Hepatocyte (in vitro differentiated cells): ENCODE measurements at places on chromosomes 2 and 18. TPM values are rescaled to one million over a fixed set of nuclear protein-coding genes. Genes with fewer than 3 reads are reported as not detected.

DNA sequence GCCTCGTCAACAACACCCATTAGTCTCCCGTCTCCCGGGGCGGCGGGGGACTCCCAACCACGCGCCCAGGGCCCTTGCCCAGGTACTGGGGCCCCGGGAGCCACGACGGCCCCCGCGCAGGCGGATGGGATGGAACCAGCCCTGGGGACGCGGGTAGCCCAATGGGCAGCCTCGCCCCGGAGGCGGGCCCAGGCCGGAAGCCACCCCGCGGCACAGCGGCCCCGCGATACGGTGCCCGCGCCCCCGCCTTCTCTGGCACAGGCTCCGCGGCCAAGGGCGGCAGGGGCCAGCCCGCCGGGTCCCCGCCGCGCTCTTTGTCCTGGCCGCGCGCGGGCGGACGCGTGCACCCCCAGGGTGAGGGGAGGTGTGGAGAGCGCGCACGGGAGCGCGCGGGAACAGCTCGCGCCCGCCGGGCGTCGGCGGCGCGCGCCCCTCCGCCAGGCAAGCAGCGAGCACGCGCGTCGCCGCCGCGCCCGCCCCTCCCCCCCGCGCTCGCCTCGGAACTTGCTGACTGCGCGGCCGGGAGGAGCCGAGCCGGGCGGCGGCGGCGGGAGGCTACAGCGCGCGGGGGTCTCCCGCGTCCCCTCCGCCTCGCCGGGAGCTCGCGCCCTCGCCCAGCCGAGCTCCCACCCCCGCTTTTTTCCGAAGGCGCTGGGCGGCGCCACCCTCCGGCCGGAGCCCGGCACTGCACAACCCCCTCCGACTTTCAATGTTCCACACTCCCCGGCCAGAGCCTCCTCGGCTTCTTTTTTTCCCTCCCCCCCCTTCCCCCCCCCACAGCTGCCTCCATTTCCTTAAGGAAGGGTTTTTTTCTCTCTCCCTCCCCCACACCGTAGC, at the start of gene UBE2E3:
UBE2E3 (plus strand) TSS at position 500 of the 837 bp plus-strand sequence. CDS start 1,438 bp downstream, outside the sequence.
- DNase-seq, result peak; percentile 90
- peak within 1 kb of the TSS; percentile 95 for H3K4me3 ChIP-seq

The LONRF2 gene
- 1.4 and 1.9 TPM in 2 replicates for total RNA-seq

DNA sequence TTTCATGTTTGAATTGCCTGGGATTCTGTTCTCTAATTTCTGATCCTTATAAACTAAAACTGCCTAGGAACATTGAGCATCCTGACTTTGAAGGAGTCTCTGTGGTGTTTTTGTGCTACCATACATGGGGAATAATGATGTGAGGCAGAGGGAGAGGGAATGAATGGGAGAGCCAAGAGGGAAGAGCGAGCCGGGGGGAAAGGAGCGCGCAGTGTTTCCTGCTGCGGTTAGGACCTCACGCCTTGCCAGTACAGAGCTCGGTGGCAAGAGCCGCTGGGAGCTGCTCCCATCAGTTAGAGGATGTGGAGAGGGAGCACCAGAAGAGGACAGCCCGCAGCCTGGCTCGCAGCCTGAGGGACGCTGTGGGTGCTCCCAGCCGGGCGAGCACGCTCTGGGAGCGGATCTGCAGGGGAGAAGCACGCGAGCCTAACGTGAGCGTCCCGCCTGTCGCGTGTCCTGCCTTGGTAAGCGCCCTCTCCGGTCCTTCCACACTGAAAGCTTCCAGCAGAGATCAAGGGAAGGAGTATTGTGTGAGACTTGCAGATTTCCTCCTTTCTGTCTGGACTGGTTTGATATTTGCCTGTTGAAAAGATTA, 114.7 kb downstream of the FAM210A start:
- H3K27me3 ChIP-seq, result peaks cover 25% of the 10 kb centered on the region
- peak; percentile 23 for DNase-seq
- peaks cover 21% of the 10 kb centered on the region for H3K4me1 ChIP-seq
- H3K4me3 ChIP-seq, result peak overlapping the region; percentile 5
- H3K36me3 ChIP-seq, result no peaks in the 10 kb centered on the region

The LYPD1 gene
- total RNA-seq, result 23.1 and 25.1 TPM in 2 replicates

DNA sequence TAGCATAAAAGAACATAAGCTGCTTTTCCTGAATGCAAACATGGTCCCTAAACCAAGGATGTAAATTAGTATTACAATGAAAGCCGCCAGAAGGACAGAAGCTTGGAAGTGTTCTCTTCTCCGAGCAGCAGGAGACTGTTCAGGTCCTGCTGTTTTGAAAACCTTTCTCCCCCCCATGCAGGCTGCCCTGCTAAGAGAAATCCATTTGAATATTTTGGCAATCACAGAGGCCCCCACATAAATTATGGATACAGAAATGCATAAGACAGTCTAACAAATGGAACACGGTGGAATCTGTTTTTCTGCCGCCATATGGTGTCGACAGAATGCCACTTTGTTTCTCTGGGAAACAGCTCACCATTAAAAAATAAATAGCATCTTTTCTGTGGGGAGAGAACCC, 600.4 kb upstream of the KLHL29 start:
- H3K4me3 ChIP-seq, result no peak overlapping the region
- no peak for DNase-seq

GRCh38 chr2:161111531-161111930, 48.7 kb upstream of the TANK start:
- no peaks in the 10 kb centered on the region for H3K4me1 ChIP-seq
- H3K27me3 ChIP-seq, result no peaks in the 10 kb centered on the region
- no peaks in the 10 kb centered on the region for H3K36me3 ChIP-seq
- DNase-seq, result no peak

DNA sequence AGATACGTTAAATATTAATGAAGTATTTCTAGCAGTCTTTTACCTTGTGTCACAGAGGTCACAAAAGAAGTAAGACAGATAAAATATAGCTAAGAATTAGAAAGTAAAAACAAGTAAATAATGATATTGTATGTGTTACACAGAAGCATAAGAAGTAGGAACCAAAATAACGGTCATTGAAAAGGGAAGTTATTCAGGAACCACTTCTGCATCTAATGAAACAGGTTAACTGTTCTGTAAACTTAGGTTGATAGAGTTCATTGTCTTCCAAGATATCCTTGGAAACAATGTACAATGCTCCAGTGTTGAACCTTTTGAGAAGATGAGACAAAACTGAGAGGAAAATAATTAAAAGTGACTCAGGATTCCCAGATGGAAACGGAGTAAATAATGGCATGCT, 57.1 kb upstream of the CD302 start:
- DNase-seq, result no peak
- H3K27ac ChIP-seq, result no peak overlapping the region
- no peaks in the 10 kb centered on the region for H3K36me3 ChIP-seq

DNA sequence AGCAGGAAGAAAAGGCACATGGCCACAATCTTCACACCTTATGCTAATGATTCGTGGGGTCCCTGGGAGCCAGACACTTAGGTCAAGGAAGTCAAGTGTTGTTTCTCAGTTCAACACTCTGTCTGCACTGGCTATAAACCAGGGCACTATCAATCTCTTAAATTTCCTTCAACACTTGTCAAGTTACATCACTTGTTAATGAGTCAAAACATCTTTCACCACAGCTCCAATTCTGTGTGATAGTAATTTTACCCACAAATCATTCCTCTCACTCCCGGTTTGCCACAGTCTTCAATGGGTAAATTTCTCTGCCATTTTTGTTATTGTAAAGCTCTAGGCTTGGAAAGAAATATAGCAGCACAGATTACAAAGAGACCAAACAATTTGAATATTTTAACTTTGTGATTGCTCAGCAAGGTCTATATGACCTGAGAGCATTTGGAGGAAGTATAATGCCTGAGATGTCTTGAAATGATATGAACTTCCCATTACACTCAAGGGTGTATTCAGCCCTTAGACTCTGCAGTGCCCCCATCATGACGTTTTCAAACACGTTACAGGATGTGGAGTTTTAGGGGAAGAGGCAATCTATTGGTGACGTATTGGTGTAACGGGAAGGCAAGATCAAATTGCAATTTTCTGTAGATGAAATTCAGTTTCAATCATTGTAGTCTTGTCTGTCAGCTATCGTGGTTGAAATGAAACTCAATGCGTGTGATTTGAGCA, 78.7 kb downstream of the ICOS start:
- H3K4me3 ChIP-seq, result no peak overlapping the region
- H3K27me3 ChIP-seq, result no peaks in the 10 kb centered on the region
- no peak for DNase-seq
- H3K27ac ChIP-seq, result no peak overlapping the region
- peaks cover 8% of the 10 kb centered on the region for H3K4me1 ChIP-seq

The PUS10 gene
- 14.2 and 15.3 TPM in 2 replicates for total RNA-seq

The APOB gene
- total RNA-seq, result 804 and 814 TPM in 2 replicates

DNA sequence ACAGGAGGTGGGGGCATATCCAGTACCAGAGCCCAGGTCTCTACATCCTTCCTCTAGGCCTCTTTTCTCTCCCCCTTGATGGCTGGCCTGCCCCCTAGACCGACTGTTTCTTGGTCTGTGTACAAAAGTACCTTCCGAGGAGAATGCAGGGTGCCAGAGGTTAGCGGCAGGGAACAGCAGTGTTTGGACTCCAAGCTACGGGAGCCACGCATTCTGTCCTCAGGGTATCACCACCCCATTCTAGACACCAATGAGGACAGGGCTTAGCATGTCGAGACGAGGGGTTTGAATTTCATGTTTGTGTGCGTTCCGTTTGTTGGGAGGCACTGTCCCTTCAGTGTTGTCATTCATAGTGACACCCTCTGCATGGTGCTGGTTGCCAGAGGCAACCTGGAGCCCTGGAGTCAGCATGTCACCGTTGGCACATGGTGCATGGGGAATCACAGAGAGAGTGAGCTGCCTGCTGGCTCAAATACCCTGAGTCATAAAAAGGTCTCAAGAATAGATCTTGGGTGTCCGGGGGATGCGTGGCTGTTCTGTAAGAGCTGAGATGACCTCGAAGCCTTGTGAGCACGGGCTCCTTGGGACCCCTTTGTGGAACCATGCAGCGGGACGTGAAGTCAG, 57.2 kb upstream of the LDLRAD4 start:
- H3K27ac ChIP-seq, result no peak overlapping the region
- DNase-seq, result no peak
- H3K4me1 ChIP-seq, result no peaks in the 10 kb centered on the region
- H3K36me3 ChIP-seq, result no peaks in the 10 kb centered on the region

GRCh38 chr2:199115169-199115568, 342.6 kb downstream of the SATB2 start:
- no peaks in the 10 kb centered on the region for H3K36me3 ChIP-seq
- no peak overlapping the region for H3K4me3 ChIP-seq
- no peak for DNase-seq
- H3K27ac ChIP-seq, result no peak overlapping the region
- no peaks in the 10 kb centered on the region for H3K4me1 ChIP-seq

The SMARCAL1 gene
- 10.7 and 19.9 TPM in 2 replicates for total RNA-seq

- no peaks in the 10 kb centered on the region for H3K27me3 ChIP-seq
- peak overlapping the region; percentile 100 for H3K27ac ChIP-seq
- DNase-seq, result no peak
- H3K36me3 ChIP-seq, result no peaks in the 10 kb centered on the region
- H3K4me1 ChIP-seq, result peaks cover 3% of the 10 kb centered on the region
Measured at GRCh38 chr2:156340804-156341451, 8.4 kb upstream of the NR4A2 start.

- no peak for DNase-seq
- no peak overlapping the region for H3K27ac ChIP-seq
- no peaks in the 10 kb centered on the region for H3K4me1 ChIP-seq
- no peaks in the 10 kb centered on the region for H3K36me3 ChIP-seq
- no peaks in the 10 kb centered on the region for H3K27me3 ChIP-seq
- no peak overlapping the region for H3K4me3 ChIP-seq
Measured at GRCh38 chr2:44351088-44351487, 10.2 kb downstream of the PREPL start.

- H3K27ac ChIP-seq, result no peak overlapping the region
- no peak overlapping the region for H3K4me3 ChIP-seq
- DNase-seq, result no peak
- H3K27me3 ChIP-seq, result no peaks in the 10 kb centered on the region
- H3K4me1 ChIP-seq, result no peaks in the 10 kb centered on the region
Measured at GRCh38 chr18:77960791-77961410, 711.3 kb downstream of the GALR1 start.

DNA sequence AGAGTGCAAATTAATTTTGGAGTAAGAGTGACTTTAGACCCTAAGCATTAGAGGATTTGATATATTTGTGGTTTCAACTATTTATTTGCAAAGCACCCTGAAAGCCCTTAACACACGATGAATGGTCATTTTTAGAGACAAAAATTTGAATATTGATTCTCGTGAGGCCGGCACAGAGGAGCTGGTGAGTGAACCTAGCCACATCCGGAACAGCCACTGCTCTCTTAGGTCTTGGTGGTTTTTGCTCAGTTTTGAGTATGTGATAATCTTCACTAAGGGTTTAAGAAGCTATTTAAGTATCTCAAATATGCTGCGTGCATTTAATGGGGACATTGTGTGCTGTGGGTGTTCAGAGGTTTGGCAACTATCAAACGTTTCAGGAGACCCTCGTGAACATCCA, 204.8 kb downstream of the TSN start:
- no peaks in the 10 kb centered on the region for H3K27me3 ChIP-seq
- H3K36me3 ChIP-seq, result no peaks in the 10 kb centered on the region
- H3K27ac ChIP-seq, result no peak overlapping the region
- no peak for DNase-seq

DNA sequence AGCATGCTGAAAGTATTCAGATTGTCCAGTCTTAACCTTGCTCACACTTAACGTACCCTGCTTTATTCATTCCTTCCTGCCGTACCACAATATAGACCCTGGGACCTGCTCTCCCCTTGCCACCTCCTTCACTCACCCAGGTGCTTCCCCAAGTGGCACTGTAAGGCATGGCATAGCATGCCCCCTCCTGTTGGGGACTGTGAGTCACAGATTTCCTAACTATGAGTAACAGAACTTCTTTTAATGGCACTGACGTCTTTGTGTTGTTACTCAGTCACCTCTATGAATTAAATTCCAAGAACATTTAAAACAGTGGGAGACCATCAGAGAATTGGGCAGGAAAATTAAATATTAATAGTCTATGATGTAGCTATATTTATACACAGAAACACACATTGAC, 117.2 kb downstream of the CTNNA2 start:
- no peaks in the 10 kb centered on the region for H3K36me3 ChIP-seq
- H3K27me3 ChIP-seq, result no peaks in the 10 kb centered on the region
- H3K4me1 ChIP-seq, result no peaks in the 10 kb centered on the region
- H3K4me3 ChIP-seq, result no peak overlapping the region
- DNase-seq, result peak; percentile 14
- H3K27ac ChIP-seq, result peak overlapping the region; percentile 58

- no peak for DNase-seq
- H3K27me3 ChIP-seq, result no peaks in the 10 kb centered on the region
- peaks cover 4% of the 10 kb centered on the region for H3K4me1 ChIP-seq
- H3K27ac ChIP-seq, result no peak overlapping the region
- H3K4me3 ChIP-seq, result no peak overlapping the region
Measured at GRCh38 chr2:216714376-216714775, 19.0 kb upstream of the IGFBP5 start.

DNA sequence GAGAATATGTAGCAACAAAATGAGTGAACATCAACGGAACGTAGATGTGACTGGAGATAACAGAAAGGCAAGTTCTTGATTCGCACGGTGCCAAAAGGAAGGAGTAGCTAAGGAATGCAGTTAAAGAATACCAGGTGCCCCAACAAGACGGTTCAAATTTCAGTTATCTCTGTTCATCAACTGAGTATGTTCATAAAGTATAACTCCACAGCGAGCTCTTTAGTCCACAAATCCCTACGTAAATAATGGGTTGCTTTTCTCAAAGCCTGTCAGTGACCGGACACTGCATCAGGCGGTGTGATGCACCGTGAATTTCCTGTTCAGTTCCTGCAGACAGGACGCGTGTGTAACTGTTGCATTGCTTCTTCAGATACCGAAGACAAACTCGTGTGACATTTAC, 91.8 kb downstream of the NOL10 start:
- H3K4me3 ChIP-seq, result no peak overlapping the region
- no peaks in the 10 kb centered on the region for H3K36me3 ChIP-seq
- H3K27ac ChIP-seq, result peak overlapping the region; percentile 15
- H3K4me1 ChIP-seq, result peaks cover 27% of the 10 kb centered on the region
- no peaks in the 10 kb centered on the region for H3K27me3 ChIP-seq
